ENCODE measurements at places on chromosomes 11 and 22. TPM values are rescaled to one million over a fixed set of nuclear protein-coding genes. Genes with fewer than 3 reads are reported as not detected.

DNA sequence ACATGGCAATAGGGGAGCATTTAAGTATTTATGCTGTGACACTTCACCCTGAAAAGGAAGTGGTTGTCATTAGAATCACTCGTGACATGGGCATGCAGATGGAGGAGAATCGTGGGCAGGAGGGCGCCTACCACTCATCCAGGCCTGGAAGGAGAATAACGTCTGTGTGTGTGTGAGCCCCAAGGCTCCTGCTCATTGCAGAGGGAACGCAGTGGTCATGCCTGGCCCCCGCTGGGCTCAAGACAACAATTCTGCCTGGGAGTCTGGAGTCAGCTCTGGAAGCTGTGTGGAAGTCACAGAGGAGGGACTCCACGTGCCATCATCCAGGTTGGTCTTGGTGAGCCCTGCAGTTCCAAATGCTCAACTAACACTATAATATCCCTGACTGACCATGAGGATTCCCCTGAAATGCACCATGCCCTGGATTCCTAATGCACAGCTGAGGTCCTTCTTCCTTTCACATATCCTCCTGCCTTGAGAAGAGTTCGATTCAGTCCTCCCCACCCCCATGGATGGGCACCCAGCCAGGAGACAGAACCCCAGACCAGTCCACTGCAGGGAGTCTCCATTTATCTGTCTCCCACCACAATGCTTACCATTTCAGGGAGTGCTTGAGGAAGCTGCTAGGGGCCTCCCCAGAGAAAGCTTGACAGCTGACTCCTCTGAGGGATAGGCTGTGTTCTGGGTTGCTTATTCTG lies 446.9 kb upstream of the B3GAT1 start:
- no peak for DNase-seq

GRCh38 chr11:28086569-28086968 lies 21.4 kb downstream of the KIF18A start:
- DNase-seq: no peak

DNA sequence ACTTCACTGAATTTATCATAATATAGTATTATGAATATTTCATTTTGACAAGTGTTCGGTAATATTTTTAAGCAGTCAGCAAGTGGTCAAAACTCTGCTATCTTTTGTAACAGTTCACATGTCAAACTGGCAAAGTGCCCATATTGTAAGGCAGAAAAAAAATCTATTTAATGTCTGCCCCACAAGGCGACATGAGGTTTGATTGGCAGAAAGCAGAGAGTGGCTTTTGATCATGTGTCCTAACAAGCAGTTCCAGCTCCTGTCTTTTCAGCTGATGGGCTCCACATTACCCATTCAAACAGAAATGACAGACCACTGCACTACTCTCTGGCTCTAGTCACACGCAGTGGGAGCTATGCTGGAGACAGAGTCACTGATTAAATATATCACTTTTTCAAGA lies 59.0 kb downstream of the SOX6 start:
- DNase-seq: no peak

GRCh38 chr11:77418971-77419597 lies 54.8 kb downstream of the PAK1 start:
- no peak for DNase-seq

DNA sequence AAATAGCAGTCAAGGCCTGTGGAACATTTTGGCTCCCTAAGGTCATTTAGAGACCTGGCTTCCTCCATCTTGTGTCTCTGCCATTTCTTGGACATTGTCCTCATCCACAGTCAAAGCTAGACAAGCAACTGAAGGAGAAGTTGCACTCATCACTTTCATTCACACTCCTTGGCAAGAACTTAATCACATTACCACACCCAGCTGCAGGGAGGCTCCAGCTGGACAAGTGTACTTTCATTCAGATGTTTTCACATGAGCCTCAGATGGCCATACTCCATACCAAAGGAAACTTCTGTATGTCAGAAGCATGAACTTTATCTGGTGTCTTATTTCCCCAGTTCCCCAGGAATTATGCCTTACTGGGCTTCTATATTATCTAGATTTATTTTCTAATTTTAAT lies 537.4 kb downstream of the TMEM135 start:
- DNase-seq: no peak

DNA sequence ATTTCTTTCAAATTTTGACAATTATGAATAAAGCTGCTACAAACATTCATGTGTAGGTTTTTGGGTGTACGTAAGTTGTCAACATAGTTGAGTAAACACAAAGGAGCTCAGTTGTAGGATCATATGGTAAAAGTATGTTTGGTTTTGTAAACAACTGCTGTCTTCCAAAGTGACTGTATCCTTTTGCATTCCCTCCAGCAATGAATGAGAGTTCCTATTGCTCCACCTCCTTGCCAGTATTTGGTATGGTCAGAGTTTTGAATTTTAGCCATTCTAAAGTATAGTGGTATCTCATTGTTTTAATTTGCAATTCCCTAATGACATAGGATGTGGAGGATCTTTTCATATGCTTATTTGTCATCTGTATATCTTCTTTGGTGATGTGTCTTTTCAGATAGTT lies 28.0 kb upstream of the PHOX2A start:
- no peak for DNase-seq

DNA sequence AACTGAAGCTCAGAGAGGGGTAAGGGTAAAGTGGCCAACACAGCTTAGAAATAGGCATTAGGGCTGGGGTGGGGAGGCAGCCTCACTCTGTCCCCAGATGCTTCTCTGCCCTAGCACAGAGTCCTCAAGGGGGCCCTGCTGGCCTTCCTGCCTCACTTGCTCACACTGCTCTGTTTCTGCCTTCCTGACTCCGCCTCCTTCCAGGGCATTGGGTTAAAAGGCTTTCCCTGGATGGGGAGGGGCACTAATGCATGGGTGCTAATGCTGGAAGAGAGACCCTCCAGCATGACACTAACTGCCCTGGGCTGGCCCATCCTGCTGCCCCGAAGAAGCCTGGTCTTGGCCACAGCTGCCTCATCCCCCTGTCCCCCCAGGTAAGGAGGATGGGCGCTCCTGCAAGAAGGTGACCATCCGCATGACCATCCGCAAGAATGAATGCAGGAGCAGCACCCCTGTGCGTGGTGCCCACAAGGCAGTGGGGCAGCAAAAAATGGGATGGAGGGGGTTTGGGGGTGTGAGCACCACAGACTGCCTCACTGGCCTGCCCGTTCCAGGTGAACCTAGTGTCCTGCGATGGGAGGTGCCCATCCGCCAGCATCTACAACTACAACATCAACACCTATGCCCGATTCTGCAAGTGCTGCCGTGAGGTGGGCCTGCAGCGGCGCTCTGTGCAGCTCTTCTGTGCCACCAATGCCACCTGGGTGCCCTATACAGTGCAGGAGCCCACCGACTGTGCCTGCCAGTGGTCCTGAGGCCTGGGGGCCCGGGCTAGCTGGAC lies 74.0 kb upstream of the MYOD1 start:
- no peak for DNase-seq

DNA sequence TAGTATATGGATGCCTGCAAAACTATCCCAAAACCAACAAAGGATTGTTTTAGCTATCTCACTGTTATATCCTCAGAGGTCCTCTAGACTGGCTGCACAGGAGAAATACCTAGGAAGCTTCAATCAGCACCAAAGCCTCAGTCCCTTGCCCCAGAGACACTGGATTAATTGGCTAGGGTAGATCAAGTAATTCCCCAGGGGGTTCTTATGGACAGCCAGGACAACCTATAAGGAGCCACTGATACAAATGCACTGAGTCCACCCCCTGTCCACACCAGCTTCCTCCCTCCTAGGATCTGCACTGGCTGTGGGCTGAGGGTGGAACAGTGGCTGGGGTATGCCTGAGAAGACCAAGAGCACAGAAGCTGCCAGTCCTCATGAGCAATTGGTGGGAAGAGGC lies 16.3 kb downstream of the ADORA2A start:
- DNase-seq: peak; percentile 21

DNA sequence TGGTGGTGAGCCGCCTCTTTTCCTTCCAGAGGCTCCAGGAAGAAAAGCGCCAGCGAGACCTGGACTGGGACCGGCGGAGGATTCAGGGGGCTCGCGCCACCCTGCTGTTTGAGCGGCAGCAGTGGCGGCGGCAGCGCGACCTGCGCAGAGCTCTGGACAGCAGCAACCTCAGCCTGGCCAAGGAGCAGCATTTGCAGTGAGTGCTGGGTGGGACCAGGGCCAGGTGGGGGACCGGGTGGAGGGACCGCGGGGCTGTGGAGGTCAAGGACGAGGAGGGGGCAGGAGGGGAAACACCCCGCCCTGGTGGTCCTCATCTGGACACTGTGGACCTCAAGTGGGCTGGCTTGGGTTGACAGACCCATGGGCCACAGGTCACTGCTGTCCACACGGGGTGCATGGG lies 17.4 kb downstream of the RIBC2 start:
- no peak for DNase-seq

- peak; percentile 54 for DNase-seq
Observed at GRCh38 chr11:120235024-120235628, 4.8 kb upstream of the POU2F3 start.

DNA sequence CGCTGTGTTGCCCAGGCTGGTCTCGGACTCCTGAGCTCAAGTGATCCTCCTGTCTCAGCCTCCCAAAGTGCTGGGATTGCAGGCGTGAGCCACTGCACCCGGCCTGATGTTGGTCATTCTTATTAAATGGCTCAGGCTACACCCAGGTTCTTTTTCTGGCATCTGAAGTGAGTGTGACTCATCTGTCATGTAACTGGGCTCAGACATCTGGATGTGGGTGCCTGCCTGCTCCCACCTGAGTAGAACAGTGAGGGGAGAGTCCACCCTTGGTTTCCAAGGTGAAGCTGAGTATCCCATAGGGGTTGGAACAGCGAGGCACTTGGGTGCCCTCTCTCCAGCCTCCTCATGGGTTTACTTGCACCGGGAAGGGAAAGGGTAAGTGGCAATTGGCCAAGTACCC lies 36.7 kb upstream of the EIF3D start:
- DNase-seq: no peak

GRCh38 chr11:22449441-22449840 lies 111.3 kb downstream of the SLC17A6 start:
- DNase-seq: no peak

DNA sequence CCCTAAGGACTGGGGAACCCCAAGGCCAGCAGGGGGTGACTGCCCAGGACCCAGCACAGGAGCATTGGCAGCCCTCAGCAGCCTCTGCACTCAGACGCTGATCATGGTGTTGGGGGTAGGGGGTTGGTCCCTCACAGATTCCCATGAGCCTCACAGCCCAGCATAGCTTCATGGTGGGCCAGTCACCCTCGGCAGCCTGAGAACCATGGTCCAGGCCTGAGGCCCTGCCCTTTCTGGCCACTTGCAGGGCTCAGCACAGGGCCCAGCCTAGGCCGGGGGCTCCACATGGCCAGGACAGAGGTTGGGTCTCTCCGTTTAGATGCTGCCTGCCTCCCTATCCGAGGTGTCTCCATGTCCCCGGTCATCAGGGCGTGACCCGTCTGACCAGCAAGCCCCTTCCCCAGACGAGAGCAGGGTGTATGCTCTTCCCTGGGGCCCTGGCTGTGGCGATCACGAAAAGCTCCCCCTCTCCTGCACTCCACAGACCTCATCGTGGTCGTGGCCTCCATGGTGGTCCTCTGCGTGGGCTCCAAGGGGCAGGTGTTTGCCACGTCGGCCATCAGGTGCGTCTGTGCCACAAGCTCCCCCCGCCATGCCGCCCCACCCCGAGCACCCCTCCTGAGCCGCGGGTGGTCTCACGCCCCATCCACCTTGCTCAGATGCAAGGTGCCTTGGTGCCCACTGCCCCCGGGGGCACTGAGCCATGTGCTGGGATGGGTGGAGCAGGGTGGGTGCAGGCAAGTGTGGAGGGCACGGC lies 126.2 kb downstream of the KCNQ1 start:
- no peak for DNase-seq

- no peak for DNase-seq
Observed at GRCh38 chr11:17353821-17354600, 2.4 kb downstream of the NCR3LG1 start.

- no peak for DNase-seq
Observed at GRCh38 chr11:116510166-116510565, 262.6 kb downstream of the BUD13 start.

GRCh38 chr11:723120-723883 lies 17.3 kb downstream of the EPS8L2 start:
- no peak for DNase-seq

GRCh38 chr11:69309631-69310280 lies 15.8 kb downstream of the MYEOV start:
- DNase-seq: no peak

GRCh38 chr11:57214494-57214893 lies 22.6 kb downstream of the APLNR start:
- no peak for DNase-seq

- DNase-seq: peak; percentile 6
Observed at GRCh38 chr11:77092382-77092781, 10.3 kb upstream of the OMP start.

DNA sequence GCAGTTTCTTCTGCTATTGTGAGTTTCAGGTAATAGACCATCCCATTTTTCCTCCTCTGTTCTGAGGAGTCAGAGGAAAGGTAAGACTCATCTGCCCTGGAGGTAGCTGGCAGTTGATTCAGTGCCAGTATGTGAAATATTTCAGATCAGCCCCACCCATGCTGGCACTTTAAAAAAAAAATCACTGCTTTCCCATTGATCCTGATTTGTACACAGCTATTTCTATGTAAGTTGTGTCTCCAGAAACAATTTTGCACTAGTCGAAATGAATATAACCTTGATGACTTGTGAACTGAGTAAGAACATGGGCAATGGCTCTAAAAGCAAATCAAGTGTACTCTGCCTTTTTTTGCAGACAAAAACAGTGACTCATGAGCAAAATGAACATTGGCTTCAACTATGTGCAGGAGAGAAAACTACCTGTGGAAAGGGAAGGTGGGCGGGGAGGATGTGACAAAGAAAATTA lies 82.0 kb upstream of the OR5AK2 start:
- DNase-seq: no peak

DNA sequence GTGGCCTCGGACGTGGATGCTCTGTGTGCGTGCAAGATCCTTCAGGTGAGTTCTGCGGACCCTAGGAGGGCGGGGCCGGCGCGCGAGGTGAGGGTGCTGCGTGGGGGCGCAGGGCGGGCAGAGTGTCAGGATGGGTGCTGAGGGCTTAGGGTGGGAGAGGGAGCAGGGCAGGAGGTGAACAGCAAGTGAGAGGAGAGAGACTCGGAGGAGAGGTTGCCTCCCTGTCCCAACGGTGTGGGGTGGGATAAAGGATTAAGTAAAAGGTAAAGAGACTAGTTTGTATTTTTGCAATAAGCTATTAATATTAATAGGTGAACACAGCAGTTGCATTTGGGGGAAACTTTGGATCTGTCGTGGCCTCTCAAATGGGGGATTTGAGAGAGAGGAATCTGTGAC lies 451 bp downstream of the CDC45 start:
- no peak for DNase-seq

- DNase-seq: no peak
Observed at GRCh38 chr11:74770456-74770855, 21.8 kb downstream of the RNF169 start.

The CARD10 gene
- 24.4 TPM for polyA plus RNA-seq

The NTM gene
- 2.9 TPM for polyA plus RNA-seq

The TMEM151A gene
- polyA plus RNA-seq: 6.8 TPM

The MAP6 gene
- 28.6 TPM for polyA plus RNA-seq

The MCAT gene
- polyA plus RNA-seq: 28.2 TPM

The ANO9 gene
- polyA plus RNA-seq: 2.9 TPM

The RFPL2 gene
- 0.24 TPM for polyA plus RNA-seq

All from adrenal gland (tissue), 19 donors.